M059J (cell line): ENCODE measurements at places on chromosomes 3 and 15. TPM values are rescaled to one million over a fixed set of nuclear protein-coding genes. Genes with fewer than 3 reads are reported as not detected.

Gene EPB42
- not detected in 2 replicates for total RNA-seq

Gene CACNA1D
- total RNA-seq, result not detected in 2 replicates

DNA sequence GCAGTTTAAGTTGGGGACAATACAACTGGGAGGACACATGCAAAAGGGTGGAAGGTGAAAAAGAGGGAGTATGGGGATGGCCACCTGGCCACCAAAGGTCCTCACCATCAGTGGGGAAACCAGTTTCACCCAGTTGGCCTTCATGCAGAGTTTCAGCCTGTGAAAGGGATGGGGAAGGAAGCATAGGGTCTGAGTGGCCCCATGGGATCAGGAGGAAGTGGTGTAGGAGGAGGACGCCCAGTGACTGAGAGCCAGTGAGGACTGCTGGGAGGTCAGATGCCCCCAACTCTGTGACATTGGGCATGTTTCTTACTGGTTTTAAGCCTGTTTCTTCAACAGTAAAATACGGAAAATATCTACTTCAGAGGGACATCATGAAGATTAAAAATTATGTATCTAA lies 16.3 kb downstream of the BCL2A1 start:
- DNase-seq, result no peak

- DNase-seq, result no peak
These were observed 63.6 kb upstream of the MBNL1 start for GRCh38 chr3:152205097-152205593.

Gene MRPL47
- total RNA-seq, result 83.0 and 112 TPM in 2 replicates

Gene TGM4
- total RNA-seq, result not detected in 2 replicates

GRCh38 chr3:41216993-41217392 lies 17.7 kb downstream of the CTNNB1 start:
- no peak for DNase-seq

Gene ERICH6
- 0.07 TPM in 1 of 2 replicates, not detected in the other for total RNA-seq
